LoVo (cell line): ENCODE measurements at places on chromosomes 3 and 15.
A peak's percentile ranks its signal among the peaks of the same experiment; 100 is the strongest.

DNA sequence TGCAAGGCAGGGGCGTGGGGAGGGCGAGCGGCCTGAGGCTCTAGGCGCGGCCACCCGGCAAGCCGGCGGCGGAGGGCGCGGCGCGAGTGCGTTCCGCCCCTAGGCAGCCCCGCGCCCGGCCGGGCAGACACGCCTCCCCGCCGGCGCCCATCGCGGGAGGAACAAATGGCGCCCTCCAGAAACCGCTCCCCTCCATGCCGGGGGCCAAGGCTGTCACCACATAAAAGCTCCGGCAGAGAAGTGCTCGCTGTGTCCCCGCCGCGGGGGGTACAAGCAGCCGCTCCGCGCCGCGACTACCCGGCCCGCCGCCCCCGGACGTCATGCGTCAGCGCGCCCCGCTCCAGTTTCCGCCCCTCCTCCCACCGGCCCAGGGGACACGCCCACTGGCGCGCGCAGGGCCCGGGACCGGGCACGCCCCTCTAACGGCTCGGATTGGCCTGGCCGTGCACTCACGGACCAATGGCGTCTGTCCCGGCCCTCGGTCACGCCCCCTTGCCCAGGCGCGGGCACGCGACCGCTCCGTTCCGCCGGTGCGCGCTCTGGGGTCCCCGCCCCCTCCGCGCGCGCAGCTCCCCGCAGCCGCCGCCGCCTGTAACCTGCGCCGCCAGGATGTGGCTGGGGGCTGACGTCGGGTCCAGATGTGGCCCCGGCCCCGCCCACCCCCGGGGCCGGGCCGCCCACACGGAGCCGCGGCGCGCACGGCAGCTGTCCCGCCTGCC lies at the start of gene KLF13:
TSS of gene KLF13 (plus strand) at position 680 of the 719 bp plus-strand sequence. CDS start 378 bp downstream, outside the sequence.
- DNase-seq = peak; percentile 99

GRCh38 chr15:42371096-42371495 lies 11.8 kb downstream of the CAPN3 start:
- DNase-seq = peak; percentile 28

GRCh38 chr15:68559345-68560310 lies 19.2 kb upstream of the CORO2B start:
- DNase-seq = peak; percentile 78

GRCh38 chr3:14137445-14137844 lies 12.6 kb downstream of the TMEM43 start:
- DNase-seq = no peak

DNA sequence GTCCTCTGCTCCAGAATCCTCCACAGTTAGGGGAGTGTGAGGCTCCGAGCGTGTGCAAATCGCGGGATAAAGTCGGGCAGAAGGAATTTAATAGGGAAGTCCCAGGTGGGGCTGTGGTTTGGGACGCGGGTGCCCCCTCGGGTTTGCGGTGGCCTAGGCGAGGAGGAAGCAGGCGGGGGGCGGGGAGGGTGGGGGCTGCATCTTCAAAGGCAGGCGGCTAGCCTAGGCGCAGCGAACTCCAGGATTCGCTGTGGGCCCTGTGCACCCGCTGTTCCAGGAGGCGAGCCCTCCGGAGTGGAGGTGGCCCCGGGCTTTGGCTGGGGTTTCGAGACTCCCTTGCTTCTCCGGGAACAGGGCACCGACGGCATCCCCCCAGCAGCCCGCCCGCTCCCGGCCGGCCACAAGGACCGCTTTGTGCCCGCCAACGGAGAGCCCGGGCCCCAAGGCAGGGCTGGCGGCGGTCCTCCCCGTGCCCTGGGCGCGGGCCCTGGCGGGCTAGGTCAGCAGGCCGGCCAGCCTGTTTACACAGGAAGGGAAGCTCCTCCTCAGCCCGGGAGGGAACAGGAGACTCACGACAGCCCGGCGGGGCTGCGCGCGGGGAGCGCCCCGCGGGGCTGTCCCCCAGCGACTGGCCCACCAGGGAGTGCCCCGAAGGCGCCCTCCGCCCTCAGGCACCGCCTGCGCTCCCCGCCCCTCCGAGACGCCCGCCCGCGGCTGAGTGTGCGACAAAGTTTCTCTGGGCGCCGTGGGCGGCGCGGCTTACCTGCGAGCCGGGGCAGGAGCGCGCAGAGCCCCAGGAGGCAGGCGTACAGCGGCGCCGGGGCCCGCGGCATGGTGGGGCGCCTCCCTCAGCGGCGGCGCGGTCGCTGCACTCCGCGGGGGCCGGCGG lies 753 bp downstream of the ITGB5 start:
- peak; percentile 55 for DNase-seq

DNA sequence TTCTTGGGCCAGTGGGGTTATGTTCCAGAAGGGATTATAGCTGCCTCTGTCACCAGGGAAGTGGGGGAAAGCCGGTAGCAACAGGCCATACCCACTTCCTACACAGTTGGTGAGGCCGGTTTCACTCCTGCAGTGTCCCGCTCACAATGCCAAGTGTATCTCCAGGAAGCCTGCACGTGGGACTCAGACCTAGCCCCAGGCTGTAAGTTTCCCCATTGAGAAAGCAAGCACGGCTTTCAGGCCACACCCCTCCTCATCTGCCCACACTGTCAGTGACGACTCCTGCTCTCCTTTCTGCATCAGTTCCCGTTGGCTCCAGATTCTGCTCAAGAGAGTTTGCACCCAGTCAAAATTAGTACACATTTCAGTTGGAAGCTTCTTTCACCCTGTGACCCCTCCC lies 51.6 kb upstream of the CPOX start:
- DNase-seq = no peak

- no peak for DNase-seq
Measured at GRCh38 chr3:124714223-124714853, 15.9 kb upstream of the UMPS start.

- peak; percentile 56 for DNase-seq
Measured at GRCh38 chr3:168877899-168878298, 782.2 kb upstream of the GOLIM4 start.

DNA sequence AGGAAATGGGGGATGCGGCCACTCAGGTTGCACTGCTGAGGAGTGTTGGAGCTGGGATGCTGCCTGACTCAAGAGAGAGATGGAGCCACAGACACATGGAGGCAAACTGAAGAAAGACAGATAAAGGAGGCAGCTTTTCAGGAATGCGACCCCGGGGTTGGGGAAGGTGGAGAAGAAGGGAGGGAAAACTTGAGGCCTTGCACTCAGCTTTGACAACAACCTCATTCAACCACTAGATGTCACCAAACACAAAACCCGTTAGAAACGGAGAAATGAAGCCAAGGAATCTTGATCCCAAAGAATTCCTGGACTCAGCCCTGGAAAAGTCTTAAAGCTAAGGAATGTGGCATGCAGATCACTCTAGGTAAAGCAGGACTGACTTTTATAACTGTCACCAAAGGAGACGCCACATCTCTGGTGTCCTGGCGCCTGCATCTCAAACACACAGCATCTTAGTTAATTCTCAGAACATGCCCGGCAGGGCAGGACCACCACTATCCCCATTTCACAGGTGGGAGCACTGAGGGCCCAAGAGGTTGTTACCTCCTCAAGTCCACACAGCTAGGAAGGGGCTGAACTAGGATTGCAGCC lies 59.6 kb upstream of the LMCD1 start:
- DNase-seq = peak; percentile 61
